ENCODE measurements at places on chromosomes 2 and 18.

DNA sequence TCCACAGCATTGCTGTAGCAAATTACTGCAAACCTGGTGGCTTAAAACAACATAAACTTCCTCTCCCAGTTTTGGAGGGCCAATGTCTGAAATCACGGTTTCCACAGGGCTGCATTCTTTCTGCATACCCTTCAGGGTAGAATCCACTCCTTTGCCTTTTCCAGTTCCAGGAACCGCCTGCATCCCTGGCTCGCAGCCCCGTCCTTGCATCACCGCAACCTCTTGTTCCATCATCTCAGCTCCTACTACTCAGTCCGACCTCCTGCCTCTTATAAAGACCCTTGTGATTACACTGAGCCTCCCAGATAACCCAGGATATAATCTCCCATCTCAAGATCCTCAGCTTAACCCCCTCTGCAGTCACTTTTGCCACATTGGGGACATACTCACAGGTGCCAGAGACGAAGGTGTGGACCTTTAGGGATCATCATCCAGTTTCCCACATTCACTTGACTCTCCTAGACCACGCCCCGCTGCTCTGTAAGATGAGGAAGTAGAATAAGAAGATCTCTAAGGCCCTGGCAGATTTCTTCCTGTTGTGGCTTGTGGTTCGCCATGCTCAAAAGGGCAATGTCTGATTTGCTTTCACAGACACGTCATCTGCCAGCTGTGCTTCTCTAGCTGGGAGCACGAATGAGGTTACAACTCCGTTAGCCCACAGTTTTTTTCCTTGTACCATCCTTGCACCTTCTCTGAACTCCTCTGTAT is 103.6 kb upstream of the AGAP1 start:
- no peak for DNase-seq

DNA sequence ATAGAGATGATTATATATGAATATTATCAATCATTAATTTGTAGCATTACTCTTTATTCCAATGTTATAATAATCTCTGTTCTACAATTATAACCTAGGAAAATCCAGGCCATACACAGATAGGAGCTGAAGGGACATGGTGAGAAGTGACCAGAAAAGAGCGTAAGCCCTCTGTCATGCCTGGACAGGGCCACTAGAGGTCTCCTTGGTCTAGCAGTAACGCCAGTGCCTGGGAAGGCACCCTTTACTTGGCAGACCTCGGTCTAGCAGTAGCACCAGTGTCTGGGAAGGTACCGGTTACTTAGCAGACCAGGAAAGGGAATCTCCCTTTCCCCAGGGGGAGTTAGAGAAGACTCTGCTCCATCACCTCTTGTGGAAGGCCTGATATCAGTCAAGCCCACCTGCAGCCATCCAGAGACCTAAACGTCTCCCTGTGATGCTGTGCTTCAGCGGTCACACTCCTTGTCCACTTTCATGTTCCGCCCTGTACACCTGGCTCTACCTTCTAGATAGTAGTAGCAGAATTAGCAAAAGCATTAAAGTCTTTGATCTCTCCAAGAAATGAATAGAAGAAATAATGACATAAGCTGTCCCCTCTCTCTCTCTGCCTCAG is 447.5 kb upstream of the FSIP2 start:
- peak; percentile 55 for DNase-seq

GRCh38 chr2:28620801-28621171 is 124.9 kb downstream of the PLB1 start:
- DNase-seq, result no peak

DNA sequence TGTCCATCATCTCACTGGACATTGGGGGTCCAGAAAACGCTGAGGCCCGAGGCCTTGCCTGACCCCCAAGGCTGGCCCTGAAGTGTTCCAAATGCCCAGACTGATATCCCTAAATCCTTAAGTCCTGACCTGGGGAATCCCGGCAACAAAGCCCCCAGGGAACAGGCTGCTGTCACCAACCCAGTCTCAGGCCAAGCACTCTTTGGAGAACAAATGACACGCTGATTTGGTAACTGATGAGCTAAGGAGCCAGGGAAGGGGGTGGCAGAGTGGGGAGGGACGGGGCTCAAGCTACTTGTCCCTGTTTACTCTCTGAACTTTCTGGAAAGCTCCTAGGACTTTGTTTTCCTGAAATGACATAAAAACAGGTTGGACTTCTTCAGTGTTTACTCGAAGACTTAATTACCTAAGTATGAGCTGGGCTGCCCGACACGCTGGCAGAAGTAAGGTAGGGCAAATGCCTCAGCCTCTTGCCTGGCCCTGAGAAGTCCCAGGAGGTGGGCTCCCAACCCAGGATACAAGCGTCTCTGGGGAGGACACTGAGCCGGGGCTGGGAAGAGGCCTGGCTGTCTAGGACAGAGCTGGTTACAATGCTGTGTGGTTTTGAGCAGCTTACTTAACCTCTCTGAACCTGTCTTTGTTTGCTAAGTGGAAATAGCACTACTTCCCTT is 105.5 kb upstream of the GLI2 start:
- DNase-seq, result no peak

DNA sequence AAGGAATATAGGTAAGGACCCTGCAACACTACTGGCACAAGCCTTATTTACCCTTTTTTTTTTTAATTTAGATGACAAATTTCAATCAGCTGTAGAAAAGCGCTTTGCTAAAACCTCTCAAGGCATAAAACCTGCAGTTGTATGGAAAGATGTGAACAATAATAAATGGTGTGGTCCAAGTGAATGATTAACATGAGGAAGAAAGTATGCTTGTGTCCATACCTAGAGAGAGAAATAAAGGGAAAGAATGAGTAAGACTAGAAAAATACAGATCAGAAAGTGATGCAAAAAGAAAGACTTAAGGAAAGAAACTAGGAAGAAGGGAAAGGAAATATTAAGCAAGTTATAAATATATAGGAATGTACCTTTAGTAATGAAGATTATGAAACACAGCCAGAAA is 119.2 kb upstream of the SCN7A start:
- DNase-seq, result no peak

- no peak for DNase-seq
These were observed 127.4 kb downstream of the LTBP1 start for GRCh38 chr2:33074197-33074596.

DNA sequence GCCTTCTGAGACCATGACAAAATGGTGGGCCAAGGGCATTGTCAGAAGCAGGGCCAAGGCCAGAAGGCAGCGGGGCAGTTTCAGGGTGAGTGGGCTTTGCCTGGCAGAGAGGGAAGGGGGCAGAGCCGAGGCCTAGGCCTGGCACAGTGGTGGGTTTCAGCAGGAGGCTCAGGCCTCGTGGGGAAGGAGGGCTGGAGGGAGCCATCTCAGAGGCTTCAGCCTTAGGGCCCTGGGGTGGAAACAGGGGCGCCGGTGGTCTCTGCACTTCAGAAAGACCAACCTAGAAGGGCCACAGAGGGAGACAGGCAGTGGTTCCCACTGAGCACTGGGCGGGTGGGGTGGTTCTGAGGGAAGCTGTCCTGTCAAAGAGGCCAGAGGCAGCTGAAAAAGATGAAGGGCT is 58.0 kb upstream of the SMAD7 start:
- DNase-seq, result no peak
